ENCODE measurements at places on chromosomes 12 and 14.

DNA sequence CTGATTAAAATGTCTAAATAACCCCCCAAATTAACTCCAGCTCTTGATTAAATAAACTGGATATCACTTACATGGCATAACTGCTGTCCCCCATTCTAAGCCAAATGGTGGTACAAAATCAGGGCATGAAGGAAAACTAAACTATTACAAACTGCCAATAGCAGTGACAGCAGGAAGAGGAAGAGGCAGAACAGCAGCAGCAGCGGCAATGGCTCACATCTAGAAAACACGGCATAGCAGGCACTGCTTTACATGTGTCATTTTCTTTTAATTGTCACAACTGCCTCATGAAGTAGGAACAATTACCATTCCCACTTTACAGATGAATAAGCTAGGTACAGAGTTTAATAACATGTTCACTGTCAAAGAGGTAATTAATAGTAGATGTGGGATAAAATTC lies 92.0 kb downstream of the EPS8 start:
- DNase-seq: no peak

GRCh38 chr12:41058266-41058665 lies 129.9 kb upstream of the PDZRN4 start:
- DNase-seq: no peak

- no peak for DNase-seq
These were observed 351.0 kb downstream of the NAV3 start for GRCh38 chr12:78181544-78182162.

- no peak for DNase-seq
These were observed 155.3 kb downstream of the PDE3A start for GRCh38 chr12:20523658-20524057.

GRCh38 chr12:48128800-48129199 lies 9.6 kb downstream of the PFKM start:
- DNase-seq: no peak

DNA sequence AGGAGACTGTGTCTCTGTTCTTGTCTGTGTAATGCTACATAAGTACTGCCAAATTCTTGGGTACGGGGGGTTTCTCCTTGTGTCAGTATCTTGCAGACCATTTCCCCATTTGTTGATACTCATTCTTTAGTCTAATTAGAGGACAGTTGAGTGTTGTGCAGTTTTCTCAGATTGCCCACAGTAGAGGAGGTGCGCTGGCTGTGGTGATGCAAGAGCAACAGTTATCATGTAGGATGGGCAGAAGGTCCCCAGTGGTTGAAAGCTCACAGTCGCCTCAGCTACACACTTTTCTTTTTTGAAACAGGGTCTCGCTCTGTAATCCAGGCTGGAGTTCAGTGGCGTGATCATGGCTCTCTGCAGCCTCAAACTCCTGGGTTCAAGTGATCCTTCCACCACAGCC lies 37.8 kb upstream of the ATP2A2 start:
- no peak for DNase-seq

GRCh38 chr12:85057370-85057963 lies 21.3 kb downstream of the LRRIQ1 start:
- peak; percentile 17 for DNase-seq

DNA sequence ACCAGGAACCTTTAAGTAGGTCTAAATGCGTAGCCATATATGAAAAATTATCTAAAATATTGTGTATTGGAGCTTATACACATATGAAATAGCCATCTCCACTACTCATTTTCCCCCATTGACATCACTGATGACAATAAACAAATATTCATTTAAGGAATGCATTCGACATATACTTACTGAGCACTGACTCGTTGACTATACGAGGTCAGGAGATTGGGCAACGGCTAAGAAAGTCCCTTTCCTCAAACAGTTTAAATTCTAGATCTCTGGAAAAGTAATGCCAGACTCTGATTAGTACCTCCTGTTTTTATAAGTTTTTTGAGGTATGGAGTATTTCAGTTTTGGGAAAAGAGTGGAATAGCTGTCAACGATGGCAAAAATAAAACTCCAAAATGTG lies 139.4 kb upstream of the DIO2 start:
- DNase-seq: no peak

- no peak for DNase-seq
These were observed 72.9 kb upstream of the DYNC1H1 start for GRCh38 chr14:101891471-101891870.

DNA sequence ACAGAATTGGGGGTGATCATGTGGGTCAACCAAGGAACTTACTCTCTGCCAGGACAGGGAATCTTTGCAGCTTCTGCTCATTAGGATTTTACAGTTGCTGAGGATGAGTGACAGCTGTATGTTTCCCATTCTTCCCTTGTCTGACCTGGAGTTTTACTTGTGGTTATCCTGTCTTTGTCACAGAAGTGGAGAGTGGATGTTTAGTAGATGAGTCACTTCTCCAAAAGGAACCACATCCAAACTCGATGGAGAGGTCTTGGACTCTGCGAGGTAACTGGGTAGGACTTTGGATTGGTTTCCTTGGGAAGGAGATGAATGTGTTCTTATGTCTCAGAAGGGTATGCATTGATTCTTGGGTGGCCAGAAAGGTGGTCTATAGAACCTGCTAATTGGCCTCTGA lies 53.8 kb upstream of the USP44 start:
- DNase-seq: no peak

GRCh38 chr14:22808388-22809209 lies 6.6 kb downstream of the SLC7A7 start:
- DNase-seq: no peak

- no peak for DNase-seq
These were observed 977.2 kb upstream of the USP15 start for GRCh38 chr12:61282790-61283575.

- no peak for DNase-seq
These were observed 442.7 kb upstream of the FLRT2 start for GRCh38 chr14:85087201-85087600.

- DNase-seq: no peak
These were observed 836 bp downstream of the PTPN21 start for GRCh38 chr14:88553886-88554456.

GRCh38 chr14:94670692-94671285 lies 58.6 kb downstream of the SERPINA3 start:
- DNase-seq: no peak

- DNase-seq: no peak
These were observed 397.8 kb downstream of the FUT8 start for GRCh38 chr14:65810322-65810721.

DNA sequence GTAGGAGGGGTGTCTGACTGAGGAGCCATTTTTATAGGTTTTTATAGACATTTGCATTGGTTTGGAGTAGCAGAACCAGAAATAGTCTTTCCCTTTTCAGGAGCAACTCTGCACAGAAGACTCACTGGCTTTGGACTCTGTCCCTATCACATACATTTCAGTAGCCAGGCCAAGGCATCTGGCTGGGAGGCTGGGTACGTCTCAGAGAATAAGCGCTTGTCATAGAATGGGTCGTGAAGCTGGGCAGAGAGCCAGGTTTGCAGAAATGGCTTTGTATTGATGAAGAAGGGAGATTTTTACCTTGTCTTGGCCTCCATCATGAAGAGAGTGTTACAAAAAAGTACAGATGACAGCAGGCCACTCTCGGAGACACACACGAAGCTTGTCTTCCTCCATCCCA lies 98.6 kb downstream of the CACNA1C start:
- no peak for DNase-seq

DNA sequence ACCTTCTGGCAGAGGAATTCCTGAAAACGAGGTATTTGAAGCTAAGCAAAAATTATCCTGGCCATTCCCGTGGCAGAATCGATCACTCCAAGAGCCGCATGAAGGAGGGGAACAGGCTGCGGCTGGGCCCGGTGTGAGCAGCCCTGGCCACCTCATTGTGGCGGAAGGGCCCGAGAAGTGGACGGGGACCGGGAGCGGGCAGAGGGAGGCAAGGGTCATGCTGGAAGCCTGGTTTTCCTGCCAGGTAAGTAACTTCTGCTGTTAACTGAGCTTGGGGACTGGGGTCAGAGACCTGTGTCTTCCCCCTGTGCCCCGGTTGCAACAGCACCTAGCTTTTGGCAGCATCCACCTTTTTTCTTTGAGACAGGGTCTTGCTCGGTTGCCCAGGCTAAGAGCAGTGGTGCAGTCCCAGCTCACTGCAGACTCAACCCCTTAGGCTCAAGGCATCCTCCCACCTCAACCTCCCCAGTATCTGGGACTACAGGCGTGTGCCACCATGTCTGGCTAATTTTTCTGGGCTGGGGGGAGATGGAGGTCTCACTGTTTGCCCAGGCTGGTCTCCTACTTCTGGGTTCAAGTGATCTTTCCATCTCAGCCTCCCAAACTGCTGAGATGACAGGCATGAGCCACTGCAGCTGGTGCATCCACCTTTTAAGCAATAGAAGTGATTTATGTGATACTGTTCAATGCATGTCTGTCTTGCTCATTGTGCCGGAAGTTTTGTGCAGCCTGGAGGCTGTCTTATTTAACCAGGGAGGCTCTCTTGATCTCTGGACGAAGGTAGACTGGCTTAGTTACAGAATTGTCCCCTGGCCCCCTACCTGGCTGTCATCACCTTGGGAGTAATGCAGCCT lies 174.0 kb upstream of the MYL2 start:
- no peak for DNase-seq

DNA sequence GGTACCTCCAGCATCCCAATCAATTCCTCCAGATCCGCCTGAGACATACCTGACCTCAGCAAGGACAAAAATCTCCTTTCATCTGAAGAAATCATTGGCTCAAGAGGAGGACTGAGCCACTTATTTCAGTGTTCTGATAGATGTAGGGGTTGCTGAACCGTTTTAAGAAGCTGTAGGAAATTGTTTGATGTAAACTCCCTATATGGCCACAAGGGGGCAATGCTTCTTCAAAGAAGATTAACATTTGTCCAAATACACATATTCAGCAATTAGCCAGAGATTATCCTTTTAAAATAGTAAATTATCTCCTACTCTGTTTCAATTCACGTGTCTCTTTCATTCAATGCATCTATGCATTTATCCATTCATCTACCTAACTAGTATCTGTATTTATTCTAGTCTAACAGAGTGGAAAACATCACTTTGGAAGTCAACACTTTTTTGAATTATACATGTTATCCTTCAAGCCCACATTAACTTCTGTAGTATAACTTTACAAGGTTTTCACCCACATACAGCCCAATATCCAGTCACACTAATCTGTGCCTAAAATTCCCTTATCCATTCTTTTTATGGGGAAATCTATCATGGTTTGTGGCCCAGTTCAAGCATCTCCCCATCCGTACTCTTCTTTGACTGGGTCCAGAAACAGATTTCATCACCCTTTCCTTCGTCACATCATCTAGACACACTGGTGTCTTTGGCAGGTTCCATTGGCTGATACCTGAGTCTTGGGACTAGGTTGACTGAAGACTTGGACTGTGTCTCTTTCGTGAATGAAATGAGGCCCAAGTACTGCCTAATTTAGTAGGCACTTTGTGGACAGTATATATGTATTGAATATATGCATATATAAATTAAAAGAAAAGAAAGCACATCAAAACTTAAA lies 411.0 kb upstream of the OR4E1 start:
- peak; percentile 63 for DNase-seq

DNA sequence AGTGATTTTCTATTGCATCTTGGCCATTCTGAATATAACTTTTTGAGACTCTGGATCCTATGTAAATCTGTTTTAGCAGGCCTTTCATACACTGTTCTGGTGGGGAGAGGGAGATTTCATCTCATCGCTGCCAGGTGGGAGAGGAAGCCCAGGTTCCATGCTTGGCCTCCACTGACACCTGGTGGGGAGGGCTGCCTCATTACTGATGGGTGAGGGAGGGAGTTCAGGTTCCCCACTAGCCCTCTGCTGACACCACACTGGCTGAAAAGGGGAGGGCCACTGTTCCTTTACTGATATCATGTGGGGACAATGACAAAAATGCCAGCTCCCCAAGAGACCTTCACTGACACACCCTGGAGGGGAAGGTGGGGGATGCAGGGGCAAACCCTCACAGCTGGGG lies 2.4 kb upstream of the GALNT8 start:
- DNase-seq: no peak

DNA sequence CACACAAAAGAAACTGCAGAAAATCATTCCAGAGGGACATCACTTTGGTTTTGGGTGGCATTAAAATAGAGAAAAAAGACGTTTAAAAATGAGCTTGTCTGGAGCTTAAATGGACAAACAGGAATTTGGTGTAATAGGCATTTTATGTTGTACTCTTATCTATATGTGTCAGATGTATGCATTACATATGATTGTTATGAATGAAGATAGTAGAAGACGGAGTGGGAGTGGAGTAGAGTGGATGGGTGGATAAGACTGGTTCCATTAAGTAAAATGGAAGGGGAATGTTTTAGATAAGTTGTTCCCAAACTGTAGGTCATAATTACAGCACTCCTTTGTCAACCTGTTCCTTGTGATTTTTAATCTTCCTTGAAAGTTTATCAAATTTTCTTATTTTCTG lies 1.9 kb downstream of the CCDC91 start:
- no peak for DNase-seq

DNA sequence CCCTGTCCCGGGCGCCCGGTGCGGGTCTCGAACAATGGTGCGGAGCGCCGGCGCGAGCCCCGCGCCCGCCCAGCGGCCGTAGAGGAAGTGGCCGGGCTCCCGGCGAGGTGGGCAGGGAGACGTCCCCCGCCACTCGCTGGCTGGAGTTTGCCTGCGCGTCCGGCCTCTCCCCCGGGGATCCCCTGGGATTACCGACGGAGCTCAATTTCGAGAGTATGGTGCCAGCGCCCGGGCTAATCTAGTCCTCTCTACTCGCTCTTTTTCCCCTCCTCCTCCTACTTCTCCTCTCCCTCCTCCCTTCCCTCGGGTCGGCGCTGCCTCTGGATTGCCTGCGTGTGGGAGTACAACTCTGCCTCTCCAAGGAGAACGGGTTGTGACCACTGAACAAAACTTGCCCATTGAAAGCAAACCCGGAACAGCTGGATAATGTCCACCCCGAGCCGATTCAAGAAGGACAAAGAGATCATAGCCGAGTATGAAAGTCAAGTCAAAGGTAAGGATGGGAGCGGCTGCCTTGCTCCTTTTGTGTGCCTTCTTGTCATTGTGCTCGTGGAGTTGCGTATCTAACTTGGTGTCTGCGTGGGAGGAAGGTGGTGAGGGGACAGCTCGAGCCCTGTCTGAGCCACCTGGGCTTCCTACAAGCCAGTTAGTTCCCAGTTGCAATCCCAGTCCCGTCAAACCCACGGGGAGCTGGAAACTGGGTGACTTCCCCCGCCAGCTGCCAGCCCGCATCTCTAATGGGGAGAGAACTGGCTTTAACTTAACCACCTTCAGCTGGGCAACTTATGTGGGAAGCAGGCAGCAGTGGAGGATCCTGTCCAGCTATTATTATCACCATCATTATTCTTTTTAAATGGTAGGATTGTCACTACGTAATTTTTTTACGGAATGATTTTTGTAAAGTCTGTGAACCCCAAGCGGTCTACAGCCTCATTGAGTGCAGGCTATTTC lies at the start of gene SRGAP1:
SRGAP1 (plus strand) TSS at position 310 of the 951 bp plus-strand sequence; CDS start at position 427, 117 bp downstream.
- DNase-seq: no peak

DNA sequence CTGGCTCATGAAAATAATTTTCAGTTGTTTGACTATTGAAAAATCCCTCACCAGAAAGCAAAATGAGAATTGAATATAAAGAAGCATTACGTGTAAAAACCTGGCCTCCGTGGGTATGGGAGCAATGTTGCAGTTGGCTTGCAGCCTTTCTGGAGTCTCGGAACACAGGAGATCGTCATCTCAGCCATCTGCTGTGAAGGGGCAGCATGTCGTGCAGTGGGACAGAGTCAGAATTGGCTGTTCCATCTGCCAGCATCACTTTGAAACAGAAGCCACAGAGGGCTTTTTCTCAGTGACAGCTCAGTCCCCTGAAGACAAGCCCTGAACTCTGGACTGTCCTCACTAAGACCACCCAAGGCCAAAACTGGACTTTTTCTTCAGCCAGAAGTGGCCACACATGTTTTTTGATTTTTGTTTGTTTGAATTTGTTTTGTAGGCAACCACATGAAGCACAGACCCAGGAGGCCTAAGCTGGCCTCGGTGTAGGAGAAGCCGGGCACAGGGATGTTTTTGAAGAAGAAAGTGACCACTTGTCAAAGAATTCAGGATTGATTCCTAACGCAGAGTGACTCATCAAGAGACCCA lies 170.8 kb upstream of the DYRK2 start:
- DNase-seq: no peak
